AG09319 (cell line): ENCODE measurements at places on chromosomes 16 and 17.

GRCh38 chr17:71628306-71628705, 492.5 kb upstream of the SOX9 start:
- no peak for DNase-seq

DNA sequence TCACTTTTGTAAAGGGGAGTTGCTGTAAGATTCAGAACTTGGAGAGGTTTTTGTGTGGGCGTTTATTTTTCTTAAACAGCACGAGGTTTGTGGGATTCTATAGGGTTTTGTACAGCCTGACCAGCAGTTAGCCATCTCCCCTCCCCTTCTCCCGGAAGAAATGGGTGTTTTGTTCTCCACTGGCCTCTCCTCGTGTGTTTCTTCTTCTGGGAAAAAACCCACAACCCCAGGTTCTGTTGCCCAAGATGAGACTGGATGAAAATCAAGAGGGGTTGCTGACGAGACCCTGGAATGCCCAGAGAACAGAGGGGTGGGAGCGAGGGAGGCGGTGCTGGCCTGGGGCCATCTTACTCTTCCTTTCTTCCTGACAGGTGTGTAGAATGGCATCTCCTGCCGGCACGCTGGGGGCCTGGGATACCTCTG, 186.1 kb downstream of the MSI2 start:
- DNase-seq, result no peak

DNA sequence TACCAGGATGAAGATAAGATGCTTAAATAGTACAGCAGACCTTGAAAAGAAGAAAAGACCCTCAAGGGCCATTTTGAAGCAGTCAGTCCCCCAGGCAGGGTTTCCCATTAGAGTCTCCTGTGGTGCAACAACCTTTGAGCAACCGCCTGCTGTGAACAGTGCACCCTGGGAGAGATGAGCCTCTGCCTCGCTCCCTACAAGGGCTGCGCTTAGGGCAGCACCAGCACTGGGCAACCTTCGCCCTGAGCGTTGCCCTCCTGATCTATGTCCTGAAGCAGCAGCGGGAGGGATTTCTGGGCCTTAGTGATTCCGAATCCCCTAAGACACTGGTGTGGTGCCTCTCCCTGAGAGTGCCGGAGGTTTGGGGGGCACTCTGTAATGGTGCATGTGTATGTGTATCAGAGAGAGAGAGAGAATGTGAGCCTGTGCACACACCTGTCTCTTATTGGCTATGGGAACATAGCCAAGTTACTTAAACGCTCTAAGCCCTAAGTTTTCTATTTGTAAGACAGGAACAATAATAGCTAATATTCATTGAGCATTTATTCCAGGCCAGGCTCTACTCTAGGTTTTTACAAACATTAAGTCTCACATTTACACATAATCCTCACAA, 25.2 kb upstream of the ABCC12 start:
- DNase-seq, result no peak

DNA sequence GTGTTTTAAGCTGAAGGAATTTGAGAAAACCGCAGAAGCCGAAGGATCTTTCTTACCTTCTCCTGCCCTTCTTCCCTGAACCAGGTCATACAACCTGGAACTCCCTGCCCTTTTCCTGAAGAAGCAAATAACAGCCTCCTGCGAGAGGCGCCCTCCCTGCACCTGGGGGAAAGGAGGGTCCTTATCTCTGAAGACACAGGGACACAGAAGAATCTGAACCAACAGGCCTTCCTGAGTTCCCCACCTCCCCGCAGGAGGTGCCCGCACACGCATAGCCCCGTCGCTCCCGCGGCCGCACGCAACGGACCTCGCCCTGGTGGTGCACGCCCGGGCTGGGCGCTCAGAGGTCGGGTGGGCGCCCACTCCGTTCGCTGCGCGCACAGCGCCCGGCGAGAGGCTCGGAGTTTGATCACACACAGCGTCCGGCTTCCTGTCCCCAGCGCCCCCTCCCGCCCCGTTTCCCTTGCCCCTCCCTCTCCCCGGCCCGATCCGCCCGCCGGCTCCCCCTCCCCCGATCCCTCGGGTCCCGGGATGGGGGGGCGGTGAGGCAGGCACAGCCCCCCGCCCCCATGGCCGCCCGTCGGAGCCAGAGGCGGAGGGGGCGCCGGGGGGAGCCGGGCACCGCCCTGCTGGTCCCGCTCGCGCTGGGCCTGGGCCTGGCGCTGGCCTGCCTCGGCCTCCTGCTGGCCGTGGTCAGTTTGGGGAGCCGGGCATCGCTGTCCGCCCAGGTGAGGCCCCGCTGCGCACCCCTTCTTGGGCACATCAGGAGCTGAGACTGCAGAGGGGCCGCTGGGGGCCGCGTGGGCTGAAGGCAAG, at the start of gene TNFSF12:
Gene TNFSF12 (plus strand): TSS at position 474 of the 816 bp plus-strand sequence. CDS start 96 bp downstream, at position 570.
- DNase-seq, result no peak

DNA sequence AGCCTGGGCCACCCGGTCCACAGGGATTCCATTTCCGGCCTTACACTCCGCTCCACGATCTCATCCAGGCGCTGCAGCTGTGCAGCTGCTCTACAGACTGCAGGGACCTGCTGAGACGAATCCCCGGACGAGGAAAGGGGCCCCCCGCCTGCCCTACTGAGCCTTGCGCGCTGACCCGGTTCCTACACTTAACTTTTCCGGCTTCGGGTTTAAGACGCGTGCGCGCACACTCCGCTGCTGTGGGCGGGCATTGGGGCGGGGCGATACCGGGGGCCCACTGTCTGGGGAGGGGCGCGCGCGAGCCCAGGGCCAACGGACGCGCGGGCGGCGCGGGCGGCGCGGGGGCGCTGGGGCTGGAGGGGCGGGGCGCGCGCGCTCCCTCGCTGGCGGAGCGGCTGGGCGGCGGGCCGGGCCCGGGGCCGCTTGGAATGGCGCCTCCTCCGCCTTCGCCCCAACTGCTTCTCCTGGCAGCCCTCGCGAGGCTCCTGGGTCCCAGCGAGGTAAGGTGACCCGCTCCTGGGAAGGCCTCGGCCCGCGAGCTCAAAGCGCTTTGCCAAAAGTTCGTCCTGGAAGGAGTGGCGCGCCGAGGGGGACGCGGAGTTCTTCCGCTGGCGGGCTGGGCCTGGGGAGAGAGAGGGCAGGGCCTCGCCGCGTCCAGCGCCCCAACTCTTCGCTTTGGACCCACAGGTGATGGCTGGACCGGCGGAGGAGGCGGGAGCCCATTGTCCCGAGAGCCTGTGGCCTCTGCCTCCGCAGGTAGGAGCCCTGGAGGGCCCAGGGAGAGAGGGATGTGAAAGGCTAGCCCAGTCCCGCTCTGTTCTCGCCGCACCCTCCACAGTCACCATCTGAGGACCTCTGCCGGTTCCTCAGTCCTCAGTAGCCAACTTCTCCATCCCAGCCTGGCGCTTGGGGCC, at the start of gene TP53I13:
Gene TP53I13 (plus strand): TSS at position 371 of the 914 bp plus-strand sequence. CDS start 58 bp downstream, at position 429.
- peak; percentile 49 for DNase-seq

DNA sequence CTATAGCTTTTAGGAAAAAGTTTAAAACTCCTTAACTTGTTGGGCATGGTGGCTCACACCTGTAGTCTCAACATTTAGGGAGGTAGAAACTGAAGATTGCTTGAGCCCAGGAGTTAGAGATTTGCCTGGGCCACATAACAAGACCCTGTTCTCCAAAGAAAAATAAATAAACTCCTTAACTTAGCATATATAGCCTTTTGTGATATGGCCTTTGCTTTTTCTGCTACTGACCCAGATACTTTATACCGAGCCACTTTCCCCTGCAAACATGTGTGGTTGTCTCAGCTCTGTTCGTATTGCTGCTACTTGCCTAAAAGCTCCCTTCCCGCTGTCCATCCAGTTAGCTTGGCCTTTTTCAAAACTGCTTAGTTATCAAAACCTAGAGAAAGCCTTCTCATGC, 51.0 kb downstream of the GAN start:
- DNase-seq, result no peak

- DNase-seq, result no peak
Observed at GRCh38 chr16:50756473-50756872, 14.6 kb downstream of the CYLD start.

- DNase-seq, result no peak
Observed at GRCh38 chr17:2909846-2910234, 113.6 kb downstream of the RAP1GAP2 start.

GRCh38 chr17:57418463-57419246, 162.3 kb downstream of the MSI2 start:
- DNase-seq, result no peak

DNA sequence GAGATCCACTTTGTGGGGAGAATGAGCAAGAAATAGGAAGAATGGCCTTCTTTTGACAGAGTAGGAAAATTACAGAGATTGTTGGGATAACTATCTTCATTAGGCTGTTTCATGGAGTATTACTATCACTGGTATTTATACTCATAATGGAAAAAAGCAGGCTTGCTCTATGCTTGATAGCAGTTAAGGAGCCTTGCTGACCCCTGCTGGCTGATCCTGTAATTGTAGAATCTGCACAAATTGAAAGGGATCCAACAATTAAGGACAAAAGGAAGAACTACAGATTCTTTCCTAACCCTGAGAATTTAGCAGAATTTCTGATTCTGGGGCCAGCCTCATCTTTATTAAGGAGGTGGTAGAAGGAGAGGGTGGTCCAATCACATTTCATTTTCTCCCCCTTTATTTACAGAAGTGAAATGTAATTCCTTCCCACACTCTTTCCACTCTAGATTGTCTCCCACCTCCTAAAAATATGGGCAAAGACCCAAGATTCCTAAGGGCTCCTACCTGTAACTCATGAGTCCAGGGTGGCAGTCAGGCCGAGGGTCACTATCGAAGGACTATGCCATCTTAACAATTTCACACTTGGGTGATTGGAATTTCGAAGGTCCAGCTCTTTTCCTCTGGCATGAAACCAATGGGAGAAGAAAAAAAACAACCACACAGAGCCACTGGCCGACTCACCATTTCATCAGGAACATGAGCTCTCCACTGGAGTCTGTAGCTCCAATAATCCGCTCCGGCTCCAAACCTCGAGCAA, 26.3 kb downstream of the NFE2L1 start:
- peak; percentile 62 for DNase-seq

GRCh38 chr17:82301916-82302567, 15.4 kb downstream of the CD7 start:
- no peak for DNase-seq

- no peak for DNase-seq
Observed at GRCh38 chr17:47277921-47278320, 24.3 kb downstream of the ITGB3 start.

DNA sequence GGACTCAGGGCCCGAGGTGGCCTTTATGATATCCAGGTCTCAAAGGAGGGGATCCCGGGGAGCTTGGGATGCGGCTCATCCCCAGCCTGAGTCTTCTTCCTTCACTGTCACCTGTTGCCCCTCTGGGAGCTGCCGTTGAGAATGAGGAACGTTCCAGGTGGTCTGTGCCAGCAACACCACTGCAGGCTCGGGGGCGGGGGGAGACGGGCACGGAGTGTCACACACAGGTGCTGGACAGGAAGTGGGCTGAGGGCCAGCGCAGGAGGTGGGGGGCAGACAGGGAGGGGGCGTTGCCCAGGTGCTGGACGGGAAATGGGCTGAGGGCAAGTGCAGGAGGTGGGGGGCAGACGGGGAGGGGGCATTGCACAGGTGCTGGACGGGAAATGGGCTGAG, 28.2 kb downstream of the METRNL start:
- DNase-seq, result no peak

GRCh38 chr17:9208381-9209105, 187.2 kb downstream of the NTN1 start:
- no peak for DNase-seq

DNA sequence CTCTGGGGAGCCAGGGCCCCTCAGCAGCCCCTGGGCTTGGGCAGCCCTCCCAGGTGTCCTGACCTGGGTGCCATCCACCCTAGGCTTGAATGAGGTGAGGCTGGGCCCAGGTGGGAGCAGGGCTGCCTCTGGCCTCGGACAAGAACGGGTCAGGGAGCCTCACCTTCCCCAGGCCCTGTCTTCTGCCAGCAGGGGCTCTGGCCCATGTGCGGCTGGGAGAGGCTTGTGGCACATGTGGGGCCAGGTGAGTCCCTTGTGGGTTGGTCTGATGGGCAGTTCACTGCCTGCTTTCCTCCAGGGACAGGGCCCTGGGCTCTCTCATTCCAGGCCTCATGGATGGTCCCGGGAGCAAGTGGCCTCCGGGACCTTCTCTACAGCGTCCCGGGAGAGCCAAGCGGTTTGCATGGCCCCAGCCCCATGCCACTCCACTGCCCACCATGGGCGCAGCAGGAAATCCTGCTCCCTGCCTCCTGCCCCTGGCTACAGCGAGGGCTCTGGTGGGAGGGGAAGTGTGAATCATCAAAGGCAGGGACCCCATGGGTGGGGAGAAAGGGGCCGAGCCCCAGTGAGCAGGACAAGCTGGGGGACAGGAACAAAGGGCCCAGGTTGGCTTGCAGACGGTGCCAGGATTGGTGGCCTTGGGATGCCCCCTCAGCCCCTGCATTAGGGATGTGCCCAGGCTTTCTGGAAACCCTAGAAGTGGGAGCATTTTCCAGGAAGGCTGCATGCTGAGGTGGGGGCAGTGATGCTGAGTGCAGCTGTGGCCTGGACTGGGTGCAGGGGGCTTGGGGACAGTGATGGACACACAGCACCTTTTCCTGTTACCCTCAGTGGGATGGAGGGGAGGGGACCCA, 12.2 kb downstream of the VASN start:
- DNase-seq, result no peak

GRCh38 chr17:81310949-81311550, 15.9 kb upstream of the SLC38A10 start:
- DNase-seq, result no peak

DNA sequence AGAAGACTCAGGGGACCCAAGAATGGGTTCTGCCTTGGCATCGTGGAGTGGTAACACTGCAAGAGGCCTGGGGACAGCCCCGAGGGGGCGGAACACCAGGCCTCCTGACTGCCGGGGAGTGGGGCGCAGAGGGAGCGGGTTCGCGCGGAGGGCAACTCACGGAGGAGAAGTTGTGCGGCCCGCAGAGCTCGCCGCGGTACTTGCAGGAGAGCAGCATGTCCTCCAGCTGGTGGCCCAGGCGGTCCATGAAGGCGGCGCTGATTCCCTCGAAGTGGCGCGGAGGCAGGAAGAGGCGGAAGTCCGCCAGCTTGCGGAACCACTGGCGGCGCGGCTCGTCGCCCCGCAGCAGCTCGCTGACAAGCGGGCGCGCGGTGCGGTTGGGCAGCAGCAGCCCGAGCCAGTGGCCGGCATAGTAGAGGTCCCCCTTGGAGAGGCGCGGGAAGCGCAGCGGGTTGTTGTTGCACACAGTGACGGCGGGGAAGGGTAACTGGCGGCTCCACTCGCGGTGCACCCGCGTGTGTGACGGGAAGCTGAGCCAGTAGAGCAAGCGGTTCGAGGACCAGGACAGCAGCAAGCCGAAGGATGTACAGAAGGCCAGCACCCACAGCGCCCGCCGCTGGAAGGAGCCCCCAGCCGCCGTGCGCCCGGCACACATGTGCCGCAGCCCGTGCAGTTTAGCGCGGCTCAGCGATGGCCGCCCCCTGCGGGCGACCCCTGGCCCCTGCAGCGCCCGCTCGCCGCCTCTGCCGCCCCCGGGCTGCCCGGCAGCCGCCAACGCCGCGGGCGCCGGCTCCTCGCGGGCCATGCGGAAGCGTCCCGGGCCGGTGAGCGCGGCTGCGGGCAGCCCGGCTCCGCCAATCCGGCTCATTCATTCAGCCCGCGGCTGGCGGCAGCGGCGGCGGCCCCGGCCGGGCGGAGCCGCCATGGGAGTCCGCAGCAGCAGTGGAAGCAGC, 1.6 kb downstream of the ASIC2 start:
- no peak for DNase-seq
